ENCODE measurements at places on chromosomes 1 and 21.

DNA sequence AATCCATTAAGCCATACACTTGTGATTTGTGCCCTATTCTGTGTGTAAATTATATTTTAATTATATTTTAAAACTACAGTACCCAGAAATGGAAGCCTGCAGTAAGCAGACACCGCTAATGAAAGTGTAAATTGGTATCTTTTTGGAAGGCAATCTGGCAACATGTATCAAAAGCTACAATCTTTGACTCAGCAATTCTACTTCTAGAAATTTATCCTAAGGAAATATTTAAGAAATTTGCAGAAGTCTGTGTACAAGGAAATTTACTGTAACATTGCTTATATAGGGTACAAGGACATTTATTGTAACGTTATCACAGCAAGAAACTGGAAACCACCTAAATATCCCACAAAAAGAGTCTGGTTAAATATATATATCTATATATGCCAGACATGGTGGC lies 14.6 kb upstream of the ZMYM4 start:
- no peak for DNase-seq

DNA sequence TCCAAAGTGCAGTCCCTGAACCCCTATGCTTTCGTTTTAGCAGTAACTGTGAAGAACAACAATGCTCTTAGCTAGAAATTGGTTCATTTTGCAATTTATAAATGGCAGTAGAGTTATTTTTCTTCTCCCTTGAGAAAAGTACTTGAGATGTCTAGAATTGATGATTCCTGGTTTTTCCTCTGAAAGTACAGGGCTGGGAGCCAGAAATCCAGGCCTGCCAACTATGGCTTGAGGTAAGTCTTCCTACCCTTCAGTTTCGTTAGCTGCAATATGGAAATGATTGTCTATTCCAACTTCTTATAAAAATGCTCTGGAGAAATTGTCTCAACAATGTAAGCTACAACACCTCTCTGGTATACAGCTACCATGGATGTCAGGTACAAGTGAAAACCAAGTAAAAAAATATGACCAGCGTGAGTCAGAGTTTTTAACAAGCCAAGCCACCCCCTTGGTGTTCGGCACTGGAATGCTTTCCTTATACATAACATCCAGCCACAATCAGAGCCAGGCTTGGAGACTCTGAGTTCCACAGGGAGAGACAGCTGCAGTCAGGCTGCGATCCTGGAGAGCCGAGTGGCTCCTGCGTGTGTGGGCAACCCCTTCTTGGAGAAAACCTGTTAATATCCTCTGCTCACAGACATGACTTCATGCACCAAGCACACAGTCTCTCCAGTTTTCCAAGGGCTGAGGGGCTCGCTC lies 22.0 kb downstream of the TSPAN2 start:
- DNase-seq: no peak

GRCh38 chr1:245500546-245500945 lies 345.8 kb downstream of the KIF26B start:
- no peak for DNase-seq

GRCh38 chr1:156814571-156815260 lies 1.9 kb downstream of the SH2D2A start:
- no peak for DNase-seq

GRCh38 chr1:46480959-46481646 lies 8.5 kb upstream of the DMBX1 start:
- no peak for DNase-seq

DNA sequence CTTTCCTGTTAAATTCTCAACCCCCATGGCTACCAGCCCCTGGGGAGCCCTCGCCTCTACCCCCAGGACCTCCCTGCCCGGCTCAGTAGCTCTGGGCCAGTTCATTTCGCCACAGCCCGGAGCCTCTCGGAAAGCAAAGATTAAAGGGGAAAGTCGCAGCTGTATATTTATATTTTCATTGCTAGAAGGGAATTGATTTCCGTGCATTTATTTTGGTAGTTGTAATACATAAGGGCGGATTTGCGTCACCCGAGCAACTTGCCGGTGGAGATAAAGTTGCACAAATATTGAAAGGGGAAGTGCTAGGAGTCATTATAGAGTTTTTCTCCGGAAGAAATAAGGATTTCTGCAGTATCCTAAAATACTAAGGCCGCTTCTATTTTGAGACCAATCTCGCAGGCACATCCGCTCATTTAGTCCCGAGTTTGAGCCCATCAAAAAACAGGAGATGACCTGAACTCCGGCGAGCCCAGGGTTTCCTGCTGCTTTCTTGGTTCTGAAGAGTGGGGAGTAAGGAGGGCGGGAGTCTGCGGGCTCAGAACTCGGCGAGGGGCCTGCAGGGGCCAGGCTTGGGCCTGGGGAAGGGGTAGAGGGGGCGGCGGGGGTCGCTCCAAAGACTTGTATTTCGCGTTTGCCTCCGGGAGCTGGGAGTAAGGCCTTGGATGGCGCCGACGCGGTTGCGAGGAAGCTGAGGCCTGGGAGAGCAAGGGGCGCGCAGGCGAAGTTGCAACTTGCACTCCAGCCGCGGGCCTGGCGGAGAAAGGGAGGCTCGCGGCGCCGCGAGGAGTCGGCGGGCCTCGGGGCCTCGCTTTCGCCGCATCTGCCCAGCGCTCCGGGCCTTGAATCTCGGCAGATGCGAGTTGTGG lies 2.5 kb upstream of the HLX start:
- no peak for DNase-seq

GRCh38 chr1:14578156-14578555 lies 20.3 kb upstream of the KAZN start:
- DNase-seq: no peak

DNA sequence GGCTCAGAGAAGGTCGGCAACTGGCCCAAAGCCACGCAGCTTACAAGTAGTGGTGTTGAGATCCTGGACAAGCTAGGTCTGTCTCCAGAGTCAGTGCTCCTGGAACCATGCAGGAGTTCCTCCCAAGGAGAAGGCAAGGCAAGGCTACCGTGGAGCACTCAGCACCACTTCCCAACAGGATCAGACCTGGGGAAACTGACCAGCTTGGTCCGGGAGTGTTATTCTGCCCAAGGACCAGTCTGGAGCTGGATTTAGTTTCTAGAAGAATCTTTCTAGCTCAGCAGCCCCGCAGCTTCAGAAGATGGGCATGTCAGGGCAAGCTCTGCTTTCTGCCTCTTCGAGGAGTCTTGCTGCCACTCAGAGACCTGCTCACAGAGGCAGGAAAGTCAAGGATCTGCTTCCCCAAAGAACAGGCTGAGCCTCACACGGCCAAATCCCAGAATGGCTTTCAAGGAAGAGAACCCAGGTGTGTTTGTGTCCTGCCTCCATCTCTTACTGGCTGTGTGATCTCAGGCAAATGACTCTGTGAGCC lies 302.8 kb downstream of the MATN1 start:
- DNase-seq: no peak

DNA sequence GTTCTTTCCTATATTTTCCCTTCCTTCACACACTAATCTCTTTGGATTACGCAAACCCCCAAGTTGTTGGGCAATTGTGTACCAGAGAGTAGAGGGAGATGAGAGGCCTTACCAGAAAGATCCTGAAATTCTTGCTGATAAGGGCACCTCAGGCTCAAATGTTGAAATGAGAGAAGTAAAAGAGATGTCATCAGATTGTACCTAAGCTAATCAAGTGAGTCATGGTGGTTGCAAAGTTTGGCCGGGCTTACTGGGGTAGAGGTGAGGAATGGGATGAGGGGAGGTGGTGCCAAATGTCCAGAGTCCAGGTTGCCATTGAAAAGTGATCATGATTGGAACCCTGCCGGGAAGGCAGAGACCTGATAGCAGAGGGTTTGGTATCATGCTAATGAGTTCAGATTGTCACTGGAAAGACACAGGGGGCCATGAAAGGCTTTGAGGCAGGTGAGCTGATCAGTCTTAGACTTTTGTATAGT lies 43.1 kb downstream of the OPTC start:
- no peak for DNase-seq

DNA sequence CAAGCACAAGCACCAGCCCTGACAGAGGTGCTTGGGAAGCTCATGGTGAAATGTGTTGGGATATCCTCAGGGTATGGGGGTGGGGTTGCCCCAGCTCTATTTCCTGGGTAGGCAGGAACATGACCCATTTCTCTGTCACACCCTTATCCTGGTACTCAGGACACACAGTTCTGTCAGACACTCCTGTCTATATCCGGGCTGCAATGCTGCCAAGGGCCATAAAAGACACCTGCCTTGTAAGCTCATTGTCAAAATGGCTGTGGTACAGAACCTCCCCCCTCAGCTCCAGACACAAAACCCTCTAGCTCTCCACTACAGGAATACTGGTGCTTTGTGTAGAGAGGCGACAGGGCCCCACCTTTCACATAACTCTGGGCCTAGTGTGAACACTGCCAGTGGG lies 636.7 kb downstream of the PLA2G4A start:
- DNase-seq: no peak

DNA sequence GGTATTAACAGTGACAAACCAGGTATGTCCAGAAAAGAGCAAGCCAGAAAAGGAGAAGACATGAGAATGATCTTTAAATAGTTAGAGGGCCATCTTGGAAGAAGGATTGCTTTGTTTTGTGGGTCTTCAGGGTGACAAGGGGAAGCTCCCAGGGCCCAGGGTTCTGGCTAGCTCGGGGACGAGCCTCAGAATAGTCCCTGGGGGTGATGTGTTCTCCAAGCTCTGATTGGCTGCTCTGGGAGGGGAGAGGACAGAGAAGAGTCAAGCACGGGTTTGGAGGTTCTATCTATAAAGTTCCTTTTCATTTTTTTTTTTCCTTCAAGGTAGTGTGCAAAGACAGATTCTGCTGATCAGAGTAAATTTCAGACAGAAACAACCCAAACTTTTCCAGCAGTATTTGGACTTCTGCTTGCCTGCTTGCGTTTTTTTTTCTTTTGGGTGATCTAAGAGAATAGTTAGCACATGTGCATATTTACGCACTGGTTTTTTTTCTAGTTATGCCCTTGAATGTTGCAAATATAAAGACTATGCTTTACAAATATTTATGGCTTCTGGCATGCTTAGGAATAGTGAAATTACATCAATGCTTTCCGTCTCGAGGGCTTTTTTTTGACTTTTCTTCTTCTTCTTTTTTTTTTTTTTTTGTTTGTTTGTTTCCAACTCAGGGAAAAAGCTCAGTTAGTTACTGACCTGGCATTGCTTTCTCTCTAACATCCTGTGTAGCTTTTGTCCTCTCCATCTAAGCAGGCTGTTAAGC lies 59.7 kb downstream of the ROR1 start:
- DNase-seq: no peak

GRCh38 chr1:56490619-56491018 lies 88.7 kb downstream of the PLPP3 start:
- DNase-seq: no peak

DNA sequence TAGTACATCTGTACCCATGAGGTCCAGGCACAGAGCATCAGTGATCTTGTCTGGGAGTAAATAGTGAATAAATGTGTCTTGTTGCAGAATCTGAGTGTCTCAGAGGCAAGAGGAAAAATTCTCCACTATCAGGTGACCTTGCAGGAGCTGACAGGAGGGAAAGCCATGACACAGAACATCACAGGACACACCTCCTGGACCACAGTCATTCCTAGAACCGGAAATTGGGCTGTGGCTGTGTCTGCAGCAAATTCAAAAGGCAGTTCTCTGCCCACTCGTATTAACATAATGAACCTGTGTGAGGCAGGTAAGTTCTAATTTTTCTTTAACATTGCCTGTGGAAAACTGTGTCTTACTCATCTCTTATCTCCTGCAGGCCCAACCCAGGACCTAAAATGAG lies 43.1 kb downstream of the IL12RB2 start:
- DNase-seq: no peak

GRCh38 chr1:198443365-198444233 lies 96.9 kb downstream of the ATP6V1G3 start:
- no peak for DNase-seq

DNA sequence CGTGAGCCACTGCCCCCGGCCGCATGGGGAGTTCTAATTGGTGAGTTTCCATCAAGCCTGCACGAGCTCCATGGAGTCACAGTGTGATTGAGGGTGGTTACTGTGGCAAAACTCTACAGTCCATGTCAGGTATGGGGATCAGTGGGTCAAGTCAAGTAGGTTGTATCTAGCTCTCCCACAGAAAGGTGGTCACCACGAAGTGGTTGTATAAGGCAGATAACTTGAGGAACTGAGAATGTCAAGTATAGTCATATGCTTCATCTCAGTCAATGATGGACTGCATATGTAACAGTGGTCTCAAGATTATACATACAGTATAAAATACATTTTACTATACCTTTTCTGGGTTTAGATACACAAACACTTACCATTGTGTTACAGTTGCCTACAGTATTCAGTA lies 348.6 kb upstream of the ZP4 start:
- DNase-seq: no peak

DNA sequence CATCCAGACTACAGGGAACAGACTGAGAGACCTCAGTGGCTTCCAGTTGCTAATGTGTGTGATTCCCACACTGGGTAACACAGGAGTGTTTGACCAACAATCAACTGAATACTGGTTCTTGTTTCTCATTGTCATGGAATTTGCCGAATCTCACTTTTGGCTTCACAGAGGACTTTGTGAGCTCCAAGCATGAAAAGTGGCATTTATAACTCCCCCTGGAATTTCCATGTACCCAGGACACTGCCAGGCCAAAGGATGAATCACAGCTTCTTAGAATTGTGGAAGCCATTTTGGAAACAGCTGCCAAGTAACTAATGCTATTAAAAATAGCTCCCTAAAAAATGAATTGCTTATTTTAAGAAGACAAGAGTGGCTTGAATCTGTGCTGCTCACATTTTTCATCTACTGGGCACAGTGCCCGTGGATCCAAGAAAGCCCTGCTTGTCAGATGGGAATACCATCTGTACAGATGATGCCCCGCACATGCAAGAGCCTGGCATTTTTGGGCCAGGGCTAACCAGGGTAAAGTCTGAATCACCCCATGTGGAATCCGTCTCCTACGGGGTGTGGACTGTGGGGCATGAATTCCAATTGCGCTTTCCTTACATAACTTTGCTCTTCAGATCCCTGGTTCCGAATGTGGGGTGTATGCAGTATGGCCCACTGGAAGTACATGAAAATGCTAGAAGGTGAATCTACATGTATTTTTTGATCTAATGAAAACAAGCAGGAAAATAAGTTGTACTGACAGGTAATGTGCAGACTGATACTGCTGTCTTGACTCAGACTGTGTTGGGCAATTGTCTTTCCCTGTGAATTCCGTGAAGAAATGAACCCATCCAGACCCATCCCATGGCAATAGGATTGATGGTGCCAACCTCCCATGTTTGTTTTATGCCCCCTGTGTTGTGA lies 487.3 kb downstream of the SIPA1L2 start:
- no peak for DNase-seq

DNA sequence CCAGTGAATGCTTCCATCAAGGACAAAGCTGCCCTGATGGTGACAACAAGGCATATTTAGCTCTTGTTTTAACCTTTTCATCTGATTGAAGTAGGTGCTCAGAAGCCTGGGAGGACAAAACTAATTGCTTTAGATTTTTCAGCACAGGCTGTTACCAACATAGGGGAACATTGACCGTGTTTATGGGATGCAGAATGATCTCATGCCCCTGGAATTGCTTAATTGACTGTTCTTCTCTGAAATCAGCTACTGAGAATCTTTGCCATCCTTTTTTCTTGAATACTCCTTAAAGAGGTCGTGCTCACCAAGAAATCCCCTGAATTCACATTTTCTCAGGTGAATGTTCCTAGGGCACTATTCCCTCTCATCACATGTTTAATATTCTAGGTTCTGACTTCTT lies 95.9 kb upstream of the CCDC190 start:
- DNase-seq: no peak
